ENCODE measurements at places on chromosomes 7 and 10.

- DNase-seq: no peak
Observed at GRCh38 chr7:116984917-116985316, 31.6 kb downstream of the ST7 start.

DNA sequence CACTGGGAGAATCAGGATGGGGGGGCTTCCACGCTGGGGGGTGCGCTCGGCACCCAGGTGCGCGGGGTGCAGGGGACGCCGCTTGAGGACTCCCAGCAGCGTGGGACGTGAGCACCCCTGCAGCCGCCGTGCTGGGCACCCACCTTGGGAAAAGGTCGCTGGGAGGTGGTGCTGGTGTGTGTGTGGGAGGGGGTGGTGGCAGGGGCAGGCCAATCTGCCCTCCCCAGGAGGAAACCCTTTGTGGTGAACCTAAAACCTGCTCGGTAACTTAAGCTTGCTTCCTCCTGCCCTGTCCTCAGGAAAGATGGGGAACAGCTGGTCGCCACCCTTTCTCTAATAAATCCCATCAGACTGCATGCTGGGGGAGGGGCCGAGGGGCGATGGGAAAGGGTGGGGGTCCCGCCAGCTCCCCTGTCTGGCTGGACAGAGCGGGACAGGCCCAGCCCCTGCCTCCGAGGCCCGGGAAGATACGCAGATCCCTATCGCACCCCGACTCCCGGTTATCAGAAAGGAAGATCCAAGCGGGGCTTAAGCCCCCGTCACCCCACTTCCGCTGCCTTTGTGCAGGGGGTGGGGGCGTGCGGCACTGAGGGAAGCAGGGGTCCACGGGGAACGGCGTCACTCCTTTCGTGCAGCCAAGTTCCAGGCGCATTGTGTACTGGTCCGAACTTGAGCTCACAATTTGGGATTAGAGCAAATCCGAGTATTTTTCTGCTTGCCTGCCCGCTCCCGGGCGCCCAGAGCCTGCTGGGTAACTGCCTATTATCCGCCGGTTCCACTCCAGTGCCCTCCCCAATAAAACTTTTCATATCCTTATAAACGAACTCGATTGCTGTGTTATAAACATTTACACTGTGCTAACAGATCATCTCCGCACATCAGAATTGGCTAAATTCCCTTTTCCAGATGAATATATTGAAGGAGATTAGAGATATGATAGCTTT is 64.6 kb downstream of the UNCX start:
- DNase-seq: no peak

- DNase-seq: no peak
Observed at GRCh38 chr7:98230746-98231471, 19.7 kb downstream of the BHLHA15 start.

DNA sequence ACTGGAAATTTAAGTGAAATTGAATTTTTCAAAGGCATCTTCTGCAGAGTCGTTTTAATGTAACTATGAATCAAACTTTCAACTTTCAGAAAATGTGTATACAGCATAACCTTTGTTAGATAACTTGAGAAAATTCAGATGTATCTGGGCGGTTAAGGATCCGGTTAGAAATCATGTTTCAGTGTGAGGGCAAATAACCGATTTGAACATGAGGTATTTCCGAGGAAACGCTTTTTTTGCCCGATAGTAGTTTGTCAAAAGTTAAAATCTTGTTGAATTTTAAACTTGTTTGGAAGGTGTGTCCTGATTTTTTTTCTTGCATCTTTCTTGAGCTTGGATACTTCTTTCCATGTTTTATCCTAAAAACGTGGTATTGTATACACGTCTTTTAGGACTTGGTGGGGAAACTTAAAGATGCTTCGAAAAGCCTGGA is 1.3 kb upstream of the BMI1 start:
- DNase-seq: no peak

DNA sequence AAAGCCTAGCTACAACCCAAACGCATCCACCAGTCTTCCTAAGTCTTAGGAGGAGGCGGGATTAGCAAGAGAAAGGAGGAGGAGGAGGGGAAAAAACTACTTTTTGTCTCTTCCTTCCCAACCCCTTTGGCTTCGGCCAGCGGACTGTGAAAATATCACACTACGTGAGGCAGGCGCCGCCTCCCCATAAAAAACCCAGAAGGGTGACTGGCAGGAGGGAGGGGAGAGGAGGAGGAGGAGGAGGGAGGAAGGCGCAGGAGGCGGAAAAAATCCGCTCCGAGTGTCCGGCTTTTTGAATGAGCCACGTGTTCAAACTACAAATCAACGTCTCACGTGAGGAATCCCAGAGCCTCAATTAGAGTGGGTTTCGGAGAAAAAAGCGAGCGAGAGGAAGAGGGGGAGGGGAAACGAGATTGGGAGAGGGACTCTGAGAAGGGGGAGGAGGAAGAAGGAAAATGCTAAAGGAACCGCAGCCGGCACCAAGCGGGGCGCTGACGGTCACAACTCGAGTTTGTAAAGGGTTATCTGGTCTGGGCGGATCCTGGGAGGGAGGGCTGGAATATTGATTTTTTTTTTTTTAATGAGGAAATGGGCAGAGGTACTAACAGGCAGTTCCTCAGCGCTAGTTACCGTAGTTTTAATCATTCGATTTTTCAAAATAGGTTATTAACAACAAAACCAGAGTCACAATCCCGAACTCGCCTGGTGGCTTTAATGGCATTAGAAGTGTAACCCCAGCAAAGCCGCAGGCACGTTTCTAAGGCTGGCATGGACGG is at the start of gene IGF2BP3:
TSS of gene IGF2BP3 (minus strand) at position 162 of the 776 bp plus-strand sequence. CDS start 381 bp downstream, outside the sequence.
- peak; percentile 41 for DNase-seq

DNA sequence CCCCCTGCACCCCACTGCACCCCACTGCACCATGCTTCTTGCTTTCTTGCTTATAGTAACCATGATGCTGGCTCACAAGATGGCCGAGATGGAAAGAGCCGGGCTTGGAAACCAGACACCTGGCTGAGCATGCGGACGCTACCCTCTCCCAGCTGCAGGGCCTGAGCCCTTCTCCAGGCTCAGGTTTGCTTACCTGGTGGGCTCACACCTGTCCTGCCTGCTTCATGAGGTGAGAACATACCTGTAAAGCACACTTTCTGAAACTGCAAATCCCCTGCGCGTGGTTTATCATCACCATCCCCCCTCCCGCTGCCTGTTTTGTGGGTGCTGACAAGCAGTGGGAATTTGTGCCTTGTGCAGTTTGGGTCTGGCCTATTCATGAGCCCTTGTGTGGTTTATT is 302.7 kb downstream of the GLRX3 start:
- DNase-seq: no peak

DNA sequence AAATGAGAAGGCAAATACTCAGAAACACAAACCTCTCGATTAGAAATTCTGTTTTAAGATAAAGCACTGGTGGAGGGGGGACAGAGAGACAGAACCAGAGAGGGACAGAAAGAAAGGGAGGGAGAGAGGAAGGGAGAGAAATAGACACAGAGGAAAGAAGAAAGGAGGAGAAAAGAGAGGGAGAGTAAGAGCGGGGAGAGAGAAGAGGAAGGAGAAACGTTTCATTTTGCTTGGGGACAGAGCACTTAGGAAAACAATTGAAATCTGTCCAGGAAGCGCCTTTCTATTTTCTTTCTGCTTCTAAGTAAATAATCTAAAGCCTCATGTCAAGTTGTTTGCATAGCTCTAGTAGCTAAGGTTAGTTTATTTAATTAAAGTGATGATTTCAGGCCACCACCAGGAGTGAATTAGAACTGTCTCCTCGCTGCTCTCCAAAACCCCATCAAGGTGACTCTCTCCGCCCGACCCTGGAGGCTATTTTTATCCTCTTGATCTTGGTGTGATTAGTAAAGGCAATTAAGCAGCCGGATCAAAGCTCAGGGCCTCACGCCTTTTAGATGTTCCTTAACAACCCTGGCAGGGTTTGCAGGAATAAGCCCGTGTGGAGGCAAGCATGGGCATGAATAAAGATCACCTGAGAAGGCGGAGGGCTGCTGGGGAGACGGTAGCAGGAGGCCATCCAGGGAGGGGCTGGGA is 73.4 kb upstream of the INSIG1 start:
- DNase-seq: no peak

GRCh38 chr10:22573820-22574569 is 140.4 kb downstream of the PIP4K2A start:
- DNase-seq: peak; percentile 8

DNA sequence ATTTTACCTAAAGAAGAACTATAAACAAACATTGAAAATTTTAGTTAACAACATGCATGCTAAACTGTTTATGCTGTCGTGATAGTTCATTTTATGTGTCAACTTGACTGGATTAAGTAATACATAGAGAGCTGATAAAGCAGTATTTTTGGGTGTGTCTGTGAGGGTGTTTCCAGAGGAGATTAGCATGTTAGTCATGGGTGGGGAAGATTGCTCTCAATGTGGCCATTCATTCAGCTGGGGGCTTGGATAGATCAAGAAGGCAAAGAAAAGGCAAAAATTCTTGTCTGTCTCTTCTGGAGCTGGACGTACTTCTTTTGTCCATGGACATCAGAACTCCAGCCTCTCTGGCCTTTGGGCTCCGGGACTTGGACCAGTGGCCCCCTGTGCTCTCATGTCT is 172.9 kb upstream of the SEMA3E start:
- DNase-seq: no peak

DNA sequence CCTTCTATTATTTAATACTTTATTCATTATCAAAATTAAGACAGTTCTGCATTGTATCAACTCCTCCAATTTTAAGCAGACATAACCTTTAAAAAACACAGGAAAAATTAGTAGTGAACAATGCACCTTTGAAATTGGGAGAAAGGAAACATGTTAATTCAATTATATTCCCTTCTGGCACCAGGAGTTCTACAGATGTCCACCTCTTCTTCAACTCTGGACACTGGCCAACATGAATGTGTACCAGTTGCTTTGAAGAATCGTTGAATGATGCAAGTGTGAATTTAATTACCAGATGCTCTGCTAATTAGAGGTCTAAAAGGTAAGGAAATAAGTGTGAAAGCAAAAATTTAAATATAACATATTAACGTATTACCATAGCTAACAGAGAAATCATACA is 206.7 kb upstream of the IGFBP3 start:
- no peak for DNase-seq

DNA sequence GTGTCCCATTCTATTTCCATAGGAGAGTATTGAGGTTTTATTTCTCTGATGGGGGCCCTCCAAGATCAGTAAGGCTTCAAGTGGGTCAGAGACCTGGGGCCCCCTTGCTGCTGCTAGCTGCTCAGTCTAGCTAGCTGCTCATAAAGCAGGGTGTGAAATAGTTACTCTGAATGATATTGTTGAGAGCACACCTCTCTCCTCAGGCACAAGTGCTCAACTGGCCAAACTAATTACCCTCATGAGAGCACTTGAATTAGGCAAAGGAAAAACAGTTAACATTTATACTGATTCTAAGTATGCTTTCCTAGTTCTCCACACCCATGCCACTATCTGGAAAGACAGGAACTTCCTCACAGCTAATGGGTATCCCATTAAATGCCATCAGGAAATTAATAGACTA is 5.4 kb upstream of the SFTPA1 start:
- DNase-seq: no peak

DNA sequence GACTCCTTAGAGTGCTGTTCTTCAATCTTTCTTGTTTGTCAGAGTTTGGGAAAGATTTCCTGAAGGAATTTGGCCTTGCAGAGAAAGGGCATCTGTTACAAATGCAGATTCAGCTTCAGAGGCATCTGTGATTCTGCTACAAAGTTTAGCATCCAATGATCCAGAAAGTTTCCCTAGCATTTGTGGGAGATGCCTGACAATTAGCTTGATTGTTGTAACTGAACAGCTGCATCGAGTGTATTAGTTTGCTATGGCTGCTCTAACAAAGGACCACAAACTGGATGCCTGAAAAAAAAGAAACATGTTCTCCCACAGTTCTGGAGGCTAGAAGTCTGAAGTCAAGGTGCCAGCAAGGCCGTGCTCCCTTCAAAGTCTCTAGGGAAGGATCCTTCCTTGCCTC is 365.1 kb downstream of the GRID1 start:
- DNase-seq: no peak

DNA sequence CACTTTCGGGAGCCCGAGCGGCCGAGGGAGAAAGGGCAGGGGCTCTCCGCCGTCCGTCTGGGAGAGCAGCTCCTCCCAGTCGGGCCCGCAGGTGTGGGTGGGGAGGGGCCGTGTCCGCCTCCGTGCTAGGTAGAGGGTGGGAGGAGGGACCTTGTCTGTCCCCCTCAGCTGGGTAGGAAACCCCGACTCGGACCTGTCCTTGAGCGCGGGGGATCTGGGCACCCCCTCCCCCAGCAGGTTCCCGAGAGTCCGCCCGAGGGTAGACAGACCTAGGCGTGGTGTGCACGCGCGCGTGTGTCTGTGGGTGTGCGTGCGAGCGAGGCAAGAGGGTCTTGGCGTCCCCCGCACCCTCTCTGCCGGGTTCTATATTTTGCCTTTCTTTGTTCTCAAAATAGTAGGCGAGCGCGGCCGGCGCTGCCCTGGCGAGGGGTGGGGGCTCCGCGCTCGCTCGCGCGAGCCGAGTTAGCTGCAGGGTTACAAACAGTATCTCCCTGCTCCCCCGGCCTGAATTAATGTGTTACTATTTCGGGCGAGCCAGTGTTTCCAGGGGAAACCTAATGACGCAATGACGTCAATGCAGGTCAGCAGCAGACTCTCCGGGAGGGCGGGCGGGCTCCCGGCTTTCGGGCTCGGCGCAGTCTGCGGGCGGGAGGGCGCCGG is 73.9 kb upstream of the LEP start:
- DNase-seq: no peak

DNA sequence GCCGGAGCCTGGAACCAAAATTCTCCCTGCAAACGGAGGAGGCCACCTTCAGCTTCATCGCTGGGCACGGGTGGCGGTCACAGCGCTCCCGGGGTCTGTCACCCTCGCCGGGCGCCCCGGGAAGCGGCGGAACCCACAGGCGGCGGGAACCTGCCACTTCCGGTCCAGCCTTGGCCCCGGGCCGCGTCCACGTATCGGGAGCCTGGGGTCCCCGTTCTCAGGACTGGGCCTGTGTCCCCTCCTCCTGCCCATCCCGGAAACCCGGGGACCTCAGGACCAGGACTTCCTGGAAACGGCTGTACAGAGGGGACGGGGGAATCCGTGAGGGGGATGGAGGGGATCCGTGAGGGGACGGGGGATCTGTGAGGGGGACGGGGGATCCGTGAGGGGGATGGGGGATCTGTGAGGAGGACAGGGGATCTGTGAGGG is 25.4 kb downstream of the PDGFA start:
- DNase-seq: no peak

DNA sequence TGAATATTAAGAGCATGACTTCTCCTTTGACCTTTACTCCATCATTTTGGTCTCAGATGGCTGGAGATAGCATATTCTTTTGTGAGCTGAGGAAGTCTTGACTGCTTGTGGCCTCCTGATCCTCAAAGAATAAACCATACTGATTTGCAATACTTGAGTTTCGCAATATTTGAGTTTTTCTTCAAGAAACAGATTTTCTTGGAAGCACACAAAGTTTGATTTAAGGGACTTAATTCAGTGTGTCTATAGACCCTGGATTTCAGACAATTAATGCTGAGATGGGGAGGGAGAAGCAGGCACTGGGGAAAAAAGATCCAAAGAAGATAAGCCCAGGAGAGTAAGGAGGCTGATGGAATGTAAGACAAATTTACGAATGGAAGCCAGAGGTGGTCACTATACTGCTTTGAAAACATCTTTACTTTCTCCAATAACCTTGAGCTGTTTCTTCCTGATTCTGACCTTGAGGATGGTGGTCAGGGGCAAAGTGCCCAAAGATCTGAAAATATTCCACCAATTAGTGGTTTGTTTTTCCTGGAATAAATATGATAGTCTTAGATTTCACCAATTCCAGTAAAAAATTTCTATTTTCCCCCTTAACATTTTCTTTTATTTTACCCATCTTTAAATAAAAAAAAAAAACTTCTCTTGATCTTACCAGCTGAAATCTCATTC is 7.5 kb downstream of the EPDR1 start:
- DNase-seq: no peak

- no peak for DNase-seq
Observed at GRCh38 chr10:4511509-4511908, 314.5 kb upstream of the AKR1E2 start.
